NCI-H446 (cell line): ENCODE measurements at places on chromosomes 7 and 10.

DNA sequence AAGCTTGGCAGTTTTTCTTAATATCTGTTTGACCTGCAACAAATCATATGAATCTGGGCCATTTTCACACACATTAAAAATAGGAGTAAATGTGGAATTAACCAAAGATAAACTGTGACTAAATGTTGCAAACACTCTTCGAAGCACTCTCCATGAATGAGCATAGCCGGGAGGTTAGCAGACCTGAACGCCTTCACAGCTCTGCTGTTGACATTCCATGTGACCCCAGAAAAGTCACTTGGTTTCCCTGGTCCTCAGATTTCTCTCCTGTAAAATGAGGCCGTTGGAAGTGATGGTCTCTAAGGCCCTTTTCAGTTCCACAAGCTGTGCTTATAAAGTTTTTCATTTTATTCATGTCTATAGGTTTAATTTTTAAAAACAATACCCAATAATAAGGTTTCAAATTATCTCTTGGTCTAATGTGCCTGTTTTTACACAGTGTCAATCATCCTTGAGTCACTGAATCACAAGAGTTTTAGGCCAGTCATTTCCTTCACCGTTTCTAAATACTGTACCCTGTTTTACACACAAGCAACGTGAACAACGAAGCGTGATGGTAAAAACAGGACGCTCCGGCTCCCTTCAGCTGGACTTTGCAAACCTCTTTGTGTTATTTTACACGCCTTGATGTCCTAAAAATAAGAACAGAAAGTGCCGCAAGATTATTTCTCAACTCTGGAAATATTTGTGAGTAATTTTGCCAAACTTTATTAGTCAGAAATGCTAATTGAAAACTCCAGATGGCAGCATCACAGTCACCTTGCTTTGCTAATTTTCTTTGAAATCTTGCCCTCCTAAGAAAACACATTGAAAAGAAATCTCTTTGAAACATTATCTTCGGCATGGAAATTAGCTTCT is 38.6 kb upstream of the MET start:
- no peak for DNase-seq

GRCh38 chr7:117210908-117211307 is 112.0 kb downstream of the WNT2 start:
- DNase-seq: no peak

DNA sequence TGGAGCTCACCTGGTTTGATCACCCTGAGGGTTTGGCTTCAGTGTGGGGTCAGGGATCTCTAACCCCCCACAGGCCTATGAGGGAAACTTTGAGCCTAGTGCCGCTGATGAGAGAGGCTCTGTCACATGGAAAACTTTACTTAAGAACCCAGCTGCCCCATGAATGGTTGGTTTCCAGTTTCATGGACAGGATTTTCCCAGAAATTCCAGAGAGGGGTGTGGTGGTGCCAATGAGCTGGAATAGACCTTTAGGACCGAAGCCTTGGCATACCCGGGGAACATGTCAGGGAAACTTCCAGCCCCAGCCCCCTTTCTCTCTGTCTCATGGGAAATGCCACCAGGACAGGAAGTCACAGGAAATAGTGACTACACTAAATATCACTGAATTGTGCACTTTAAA is 36.9 kb downstream of the AKR1B1 start:
- DNase-seq: no peak

- no peak for DNase-seq
Observed at GRCh38 chr10:104032144-104032775, 53.4 kb downstream of the COL17A1 start.

GRCh38 chr7:45225311-45225947 is 67.8 kb downstream of the RAMP3 start:
- DNase-seq: no peak

DNA sequence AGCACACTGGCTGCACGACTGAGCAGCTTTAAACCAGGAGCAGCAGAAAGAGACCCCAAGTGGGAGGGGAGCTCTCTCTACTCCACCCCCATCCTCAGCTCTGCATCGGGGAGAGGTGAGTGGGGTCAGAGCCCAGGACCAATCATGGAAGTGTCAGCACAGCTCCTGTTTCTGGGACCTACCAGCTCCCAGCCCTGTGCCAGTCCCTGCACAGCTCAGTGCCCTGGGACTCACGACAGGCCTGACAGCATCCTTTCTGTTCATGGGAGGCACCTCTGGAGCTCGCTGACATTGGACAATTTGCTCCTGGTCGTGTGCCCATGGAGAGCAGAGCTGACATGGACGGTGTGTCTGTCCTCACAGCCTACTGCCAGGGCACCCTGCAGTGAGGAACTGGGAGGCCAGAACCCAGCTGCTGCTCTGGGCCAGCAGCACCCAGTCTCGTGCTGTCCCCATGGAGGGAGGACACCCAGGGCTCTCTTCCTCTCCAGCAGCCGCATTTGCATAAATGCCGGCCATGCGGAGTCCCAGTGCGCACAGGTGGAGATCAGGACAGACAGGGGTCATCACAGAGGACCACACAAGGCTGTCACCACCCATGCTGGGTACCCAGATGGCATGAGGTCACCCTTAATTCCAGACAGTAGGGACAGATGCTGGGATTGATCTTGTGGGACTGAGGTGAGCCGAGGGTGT is 45.9 kb upstream of the MSMB start:
- no peak for DNase-seq

GRCh38 chr7:45643630-45644029 is 69.5 kb downstream of the ADCY1 start:
- no peak for DNase-seq

DNA sequence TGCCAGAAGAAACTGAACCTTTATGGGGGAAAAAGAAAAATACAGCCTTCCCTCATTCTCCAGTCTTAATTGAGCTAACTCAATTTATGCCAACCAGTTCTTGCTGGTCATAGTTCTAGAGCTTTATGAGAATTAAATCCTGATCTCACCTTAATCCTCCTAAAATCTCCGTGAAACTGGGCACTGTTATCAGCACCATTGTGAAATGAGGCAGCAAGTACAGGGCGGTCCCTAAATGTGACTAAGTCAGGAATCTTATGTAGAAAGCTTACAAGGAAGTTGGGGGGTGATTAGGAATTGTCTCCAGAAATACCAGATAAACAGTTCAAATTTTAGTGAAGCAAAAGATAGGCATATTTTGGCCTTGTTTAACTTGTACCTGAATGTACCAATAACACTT is 10.7 kb upstream of the INSYN2A start:
- DNase-seq: no peak

DNA sequence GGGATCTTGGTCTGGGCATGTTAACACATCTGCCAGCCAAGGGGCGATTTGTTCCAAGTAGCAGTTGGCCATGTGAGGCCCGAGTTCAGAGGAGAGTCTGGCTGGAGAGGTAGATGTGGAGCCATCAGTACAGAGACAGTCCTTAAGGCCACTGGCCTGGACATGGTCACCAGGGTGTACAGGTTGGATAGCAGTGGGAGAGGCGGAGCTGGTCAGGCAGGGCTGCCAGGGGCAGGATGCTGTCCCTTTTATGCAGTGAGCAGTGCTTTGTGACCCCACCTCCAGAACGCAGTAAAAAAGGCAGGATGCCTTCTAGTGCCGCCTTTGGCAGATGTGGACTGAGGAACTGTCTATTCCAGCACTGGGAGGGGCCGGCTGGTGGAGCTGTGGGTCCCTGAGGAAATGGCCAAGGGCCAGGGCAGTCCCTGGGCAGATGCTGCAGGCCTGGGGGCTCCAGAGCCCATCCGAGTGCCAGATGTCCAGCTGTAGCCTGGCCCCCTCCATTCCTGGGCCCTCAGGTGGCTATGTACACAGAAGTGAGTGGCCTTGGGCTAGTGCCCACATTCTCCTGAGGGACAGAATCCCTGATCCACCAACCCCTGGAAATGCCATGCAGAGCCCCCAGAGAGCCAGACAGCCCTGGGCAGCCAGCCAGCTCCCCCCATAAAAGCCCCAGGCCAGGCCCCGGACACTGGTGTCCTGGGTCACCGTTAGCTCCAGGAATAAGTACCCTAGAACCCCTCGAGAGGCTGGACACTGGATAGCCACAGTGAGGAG is 17.2 kb upstream of the MYL7 start:
- no peak for DNase-seq

DNA sequence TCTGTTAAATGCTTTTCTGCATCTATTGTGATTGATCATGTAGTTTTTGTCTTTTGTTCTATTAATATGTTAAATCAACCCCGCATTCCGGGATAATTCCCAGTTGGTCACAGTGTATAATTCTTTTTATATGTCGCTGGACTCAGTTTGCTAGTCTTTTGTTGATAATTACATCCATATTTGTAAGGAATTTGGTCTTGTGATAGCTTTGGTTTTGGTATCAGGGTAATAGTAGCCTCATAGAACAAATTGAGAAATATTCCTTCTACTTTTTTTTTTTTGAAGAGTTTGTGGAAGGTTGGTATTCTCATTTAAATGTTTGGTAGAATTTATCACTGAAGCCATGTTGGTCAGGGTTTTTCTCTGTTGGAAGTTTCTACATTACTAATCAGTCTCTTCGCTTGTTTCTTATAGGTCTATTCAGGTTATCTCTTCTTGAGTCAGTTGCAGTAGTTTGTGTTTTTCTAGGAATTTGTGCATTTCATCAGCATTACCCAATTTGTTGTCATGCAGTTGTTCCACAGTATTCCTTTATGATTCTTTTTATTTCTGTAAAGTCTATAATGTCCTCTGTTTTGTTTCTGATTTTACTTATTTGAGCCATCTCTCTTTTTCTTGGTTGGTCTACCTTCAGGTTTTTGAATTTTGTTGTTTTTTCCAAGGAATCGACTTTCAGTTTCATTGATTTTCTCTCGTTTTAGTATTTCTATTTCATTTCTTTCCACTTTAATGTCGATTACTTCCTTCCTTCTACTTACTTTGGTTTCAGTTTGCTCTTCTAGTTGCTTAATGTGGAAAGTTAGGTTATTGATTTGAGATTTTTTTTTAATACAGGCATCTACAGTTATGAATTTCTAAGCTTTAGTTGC is 64.6 kb upstream of the GJD4 start:
- no peak for DNase-seq

DNA sequence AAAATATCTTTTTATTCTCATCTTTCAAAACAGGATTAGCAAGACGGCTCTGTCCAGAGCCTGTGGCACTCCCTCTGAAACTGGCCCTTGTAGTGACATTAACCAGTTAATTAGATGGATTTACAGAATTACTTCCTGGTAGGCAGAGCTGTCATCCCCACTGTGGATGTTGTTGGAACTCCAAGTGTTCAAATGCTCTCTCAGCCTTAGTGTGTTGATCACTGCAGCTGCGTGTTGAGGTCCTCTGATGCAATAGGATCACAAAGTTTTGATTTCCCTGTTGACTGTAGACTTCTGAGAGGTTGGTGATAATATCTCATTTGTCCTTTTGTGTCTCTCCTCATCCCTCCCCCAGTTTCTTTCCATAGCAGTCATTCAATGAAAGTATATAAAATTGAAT is 117.3 kb upstream of the CDK6 start:
- no peak for DNase-seq

- DNase-seq: no peak
Observed at GRCh38 chr10:76213876-76214275, 782.5 kb downstream of the LRMDA start.

DNA sequence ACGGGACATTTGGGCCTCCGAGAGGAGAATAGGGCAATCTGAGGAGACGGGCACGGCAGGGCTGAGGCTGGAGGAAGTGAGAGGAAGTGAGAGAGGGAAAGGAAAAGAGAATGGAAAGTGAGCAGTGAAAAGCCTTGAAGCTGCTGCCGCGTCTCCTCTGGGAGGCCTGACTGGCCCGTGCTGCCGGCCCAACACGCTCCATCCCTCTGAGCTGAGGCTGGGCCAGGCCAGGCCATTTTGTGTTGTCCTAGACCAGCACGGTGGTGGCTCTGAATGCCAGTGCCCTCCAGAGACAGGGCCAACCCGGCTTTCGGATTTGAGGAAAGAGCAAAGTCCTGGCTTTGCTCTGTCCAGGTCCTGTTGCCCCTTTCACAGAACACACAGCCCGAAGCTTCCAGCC is 361.1 kb upstream of the SHH start:
- DNase-seq: no peak

GRCh38 chr7:7978860-7979259 is 10.3 kb downstream of the GLCCI1 start:
- DNase-seq: no peak

GRCh38 chr10:32141018-32141807 is 85.0 kb upstream of the KIF5B start:
- DNase-seq: no peak

- DNase-seq: no peak
Observed at GRCh38 chr7:51700593-51701215, 384.1 kb upstream of the COBL start.

DNA sequence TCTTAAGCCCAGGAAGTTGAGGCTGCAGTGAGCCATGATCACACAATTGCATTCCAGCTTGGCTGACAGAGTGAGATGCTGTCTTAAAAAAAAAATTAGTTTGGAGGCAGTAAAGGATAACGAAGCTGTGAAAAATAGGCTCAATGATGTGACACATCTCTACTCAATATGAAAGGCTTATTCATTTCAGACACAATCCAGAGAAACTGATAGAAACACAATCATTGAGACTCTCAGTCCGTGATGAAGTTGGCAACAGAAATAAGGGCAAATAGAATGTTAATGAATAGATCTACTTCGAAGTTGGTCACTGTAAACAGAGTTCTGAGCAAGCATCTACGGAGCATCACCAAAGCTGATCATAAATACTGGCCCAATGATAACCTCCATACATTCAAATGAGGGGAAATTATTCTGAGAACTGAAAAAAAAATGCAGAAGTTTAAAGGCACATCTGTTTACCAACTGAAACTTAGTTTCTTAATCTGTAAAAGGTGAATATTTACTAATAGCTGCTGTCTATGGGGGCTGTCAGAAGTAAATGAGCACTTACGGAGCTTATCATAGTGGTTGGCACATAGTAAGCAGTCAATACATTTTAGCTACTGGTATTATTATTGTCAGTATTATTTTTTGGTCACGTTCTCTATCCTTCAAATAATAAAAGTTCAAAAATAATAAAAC is 70.4 kb downstream of the AKR1B1 start:
- DNase-seq: no peak

DNA sequence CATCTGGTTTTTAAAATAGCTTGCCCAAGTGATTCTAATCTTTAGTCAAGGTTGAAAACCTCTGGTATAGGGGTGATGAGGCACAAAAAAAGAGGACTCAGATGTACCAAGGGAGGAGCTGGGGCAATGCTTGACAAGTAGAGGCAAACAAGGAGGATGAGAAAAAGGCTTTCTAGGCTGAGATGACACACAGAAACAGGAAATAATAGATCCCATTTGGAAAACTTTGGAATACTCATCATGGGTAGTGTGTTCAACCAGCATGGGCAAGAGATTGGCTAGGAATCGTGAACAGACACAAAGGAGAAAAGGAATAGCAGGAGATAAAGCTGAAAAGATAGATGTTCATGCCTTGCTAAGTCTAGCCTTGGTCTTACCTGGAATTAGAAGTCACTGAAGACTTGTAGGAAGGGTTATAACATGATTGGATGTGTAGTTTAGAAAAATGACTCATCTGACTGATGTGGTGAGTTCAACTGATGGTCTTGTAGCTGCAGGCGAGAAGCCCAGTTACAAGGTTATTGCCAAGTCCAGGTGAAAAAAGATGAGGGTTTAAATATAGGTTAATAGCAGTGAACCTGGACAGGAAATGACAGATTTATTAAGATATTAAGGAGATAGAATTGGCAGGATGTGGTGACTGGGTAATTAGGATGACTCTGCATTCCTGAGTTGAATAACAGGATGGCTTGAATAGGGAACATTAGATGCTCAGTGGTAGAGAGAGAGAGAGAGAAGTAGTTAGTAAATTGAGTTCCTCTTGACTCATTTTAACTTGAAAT is 214.0 kb upstream of the LRGUK start:
- DNase-seq: no peak
